ENCODE measurements at places on chromosomes 7 and 10.

- no peak for DNase-seq
Observed at GRCh38 chr10:38032886-38033285, 22.4 kb downstream of the ZNF33A start.

DNA sequence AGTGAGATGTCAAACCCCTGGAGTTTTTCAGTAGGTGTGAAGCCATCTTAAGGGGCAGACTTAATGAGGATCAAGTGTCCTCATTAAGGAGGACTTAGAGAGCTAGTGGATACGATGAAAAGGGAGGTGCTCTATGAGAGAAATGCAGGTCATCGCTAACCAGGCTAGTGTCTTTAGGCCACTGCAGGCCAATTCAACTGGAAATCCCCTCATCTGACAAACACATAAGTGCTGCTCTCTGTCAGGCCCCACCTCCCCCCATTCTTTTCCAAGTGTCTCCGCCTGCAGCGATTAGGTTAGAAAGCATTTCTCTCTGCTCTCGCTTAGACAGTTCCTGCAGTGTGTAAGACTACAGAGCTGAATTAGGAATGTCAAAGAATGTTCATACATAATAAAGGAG lies 33.7 kb downstream of the RBM28 start:
- DNase-seq, result no peak

DNA sequence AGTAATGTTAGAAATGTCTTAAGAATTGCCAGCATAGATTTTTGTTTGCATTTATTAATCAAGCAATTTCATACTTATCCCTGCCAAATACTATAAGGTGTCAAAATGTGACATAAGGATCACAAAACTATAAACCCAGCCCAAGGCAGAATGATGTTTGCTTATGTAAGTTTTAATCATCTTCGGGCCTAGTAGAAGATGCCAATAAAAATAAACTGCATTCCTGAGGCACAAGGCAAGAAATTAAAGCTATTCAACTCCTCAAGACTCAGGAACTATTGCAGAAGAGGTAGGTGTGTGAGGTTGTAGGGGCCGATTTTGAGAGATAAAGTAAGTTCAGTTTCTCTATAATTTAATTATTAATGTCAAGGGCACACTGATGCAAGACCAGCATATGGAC lies 189.4 kb upstream of the AHR start:
- no peak for DNase-seq

- DNase-seq, result no peak
Observed at GRCh38 chr7:55513868-55514267, 58.4 kb downstream of the VOPP1 start.

- DNase-seq, result no peak
Observed at GRCh38 chr10:97079448-97079847, 106.3 kb downstream of the SLIT1 start.

DNA sequence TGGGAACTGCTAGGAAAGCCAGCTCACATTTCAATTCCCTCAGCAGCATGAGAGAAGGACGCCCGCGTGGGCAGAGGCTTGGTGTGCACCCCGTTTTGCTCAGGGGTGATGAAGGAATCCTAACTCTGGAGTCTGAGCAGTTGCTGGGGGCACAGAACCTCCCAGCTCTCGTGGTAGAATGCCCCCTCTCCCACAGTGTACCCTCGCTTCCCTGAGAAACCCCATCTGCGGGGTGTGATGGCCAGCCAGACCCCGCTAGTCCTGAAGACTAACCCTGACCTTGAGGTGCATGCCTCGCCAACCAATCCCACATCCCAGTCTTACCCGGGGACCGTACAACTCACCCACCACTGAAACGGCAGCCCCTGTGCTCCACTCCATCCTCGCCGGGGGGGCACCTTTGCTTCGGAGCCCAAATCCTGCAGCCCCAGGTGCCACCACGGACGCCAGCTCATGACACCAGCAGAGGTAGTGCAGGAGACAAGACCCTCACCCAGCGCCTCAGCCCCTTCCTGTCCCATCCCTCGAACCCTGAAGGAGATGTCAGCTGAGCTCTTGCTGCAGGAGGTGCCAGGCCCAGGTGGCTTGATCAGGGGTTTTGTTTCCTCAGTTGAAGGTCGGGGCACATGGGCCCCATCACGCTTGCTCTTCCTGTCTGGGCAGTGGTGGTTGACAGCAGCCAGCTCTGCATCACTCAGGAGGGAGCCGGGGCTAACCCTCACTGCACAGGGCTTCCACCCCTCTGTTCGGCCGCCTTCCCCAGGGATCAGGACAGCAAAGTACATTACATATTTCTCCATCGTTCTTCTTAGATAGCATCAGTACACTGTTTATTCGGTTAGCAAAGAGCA lies 236.5 kb downstream of the MGMT start:
- DNase-seq, result no peak

- DNase-seq, result no peak
Observed at GRCh38 chr10:6390213-6390845, 187.6 kb downstream of the PFKFB3 start.

GRCh38 chr10:43231523-43232078 lies 35.3 kb downstream of the RASGEF1A start:
- no peak for DNase-seq

DNA sequence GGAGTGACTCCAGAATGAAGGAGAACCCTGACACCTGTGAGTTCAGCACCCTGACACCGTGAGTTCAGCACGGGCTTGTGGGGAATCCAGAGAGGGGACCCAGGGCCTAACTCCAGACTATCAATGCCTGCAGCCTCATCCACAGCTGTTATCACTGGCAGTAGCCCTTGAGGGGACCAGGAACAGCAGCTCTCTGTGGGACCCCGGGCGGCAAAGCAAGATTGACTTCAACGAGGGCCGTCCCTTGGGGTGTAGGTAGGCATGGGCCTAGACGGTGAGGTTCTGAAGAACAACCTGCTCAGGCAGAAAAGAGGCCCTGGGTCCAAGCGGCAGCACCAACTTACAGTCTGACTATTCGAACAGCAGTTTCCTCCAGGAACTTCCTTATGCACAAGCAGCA lies 8.9 kb downstream of the GRID1 start:
- DNase-seq, result no peak

GRCh38 chr7:154503962-154504550 lies 451.9 kb downstream of the DPP6 start:
- no peak for DNase-seq

DNA sequence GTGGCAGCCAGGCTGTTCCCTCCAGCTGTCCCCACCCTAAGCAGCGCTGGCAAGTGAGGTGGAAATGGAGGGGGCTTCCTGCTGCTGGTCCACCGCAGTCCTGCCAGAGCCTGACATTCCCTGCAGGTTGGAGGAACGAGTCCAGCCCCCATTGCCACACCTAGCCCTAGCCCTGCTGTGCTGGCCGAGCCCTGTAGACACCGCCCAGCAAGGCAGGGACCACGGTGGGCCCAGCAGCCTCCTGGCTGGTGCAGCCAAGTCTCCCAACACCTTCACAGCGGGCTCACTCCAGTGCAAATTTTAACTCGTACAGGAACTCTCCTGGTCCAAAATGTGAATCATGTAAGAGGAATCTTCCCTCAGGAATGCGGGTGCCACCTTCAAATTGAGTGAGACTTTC lies 116.3 kb downstream of the PAXIP1 start:
- DNase-seq, result no peak

- no peak for DNase-seq
Observed at GRCh38 chr10:124288486-124288885, 130.2 kb downstream of the OAT start.

- no peak for DNase-seq
Observed at GRCh38 chr7:26760501-26760900, 103.9 kb downstream of the SKAP2 start.

DNA sequence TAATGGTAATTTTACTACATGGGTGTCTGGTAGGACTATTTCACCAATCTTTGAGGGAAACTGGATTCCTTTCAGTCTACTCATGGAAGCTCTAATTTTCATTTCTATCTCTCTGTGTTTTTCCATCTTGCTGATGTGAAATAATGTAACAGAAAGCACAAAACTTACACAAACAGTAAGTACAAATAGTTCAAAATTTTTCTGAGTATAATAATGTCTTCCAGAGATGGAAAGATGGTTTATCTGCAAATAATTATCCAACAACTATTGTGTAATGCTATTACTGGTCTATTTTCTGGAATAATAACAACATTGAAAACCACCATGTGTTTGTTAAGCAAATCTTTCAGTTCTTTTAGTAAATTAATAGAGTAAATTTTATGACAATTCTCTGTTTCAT lies 565.8 kb upstream of the MGMT start:
- DNase-seq, result no peak

GRCh38 chr10:104142081-104142480 lies 20.1 kb downstream of the SFR1 start:
- no peak for DNase-seq

- no peak for DNase-seq
Observed at GRCh38 chr10:29730458-29730857, 95.7 kb upstream of the SVIL start.

GRCh38 chr7:100951888-100952560 lies 2.7 kb downstream of the MUC3A start:
- DNase-seq, result no peak

DNA sequence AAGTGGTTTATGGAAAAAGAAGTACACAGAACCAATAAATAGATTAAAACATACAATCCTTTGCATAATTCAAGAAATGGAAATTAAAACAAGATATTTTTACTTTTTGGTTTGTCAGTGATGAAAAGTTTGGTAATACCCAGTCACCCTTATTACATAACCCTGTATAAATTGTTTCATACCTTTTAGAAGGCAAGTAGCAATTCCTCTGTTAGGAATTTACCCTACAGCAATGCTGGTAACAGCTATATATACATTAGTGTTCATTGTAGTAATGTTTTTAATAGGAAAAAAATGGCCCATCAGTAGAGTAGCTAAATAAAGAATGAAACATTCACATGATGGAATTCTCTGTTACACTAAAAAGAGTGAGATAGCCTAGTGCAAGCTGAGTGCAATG lies 42.7 kb downstream of the PTPN12 start:
- DNase-seq, result no peak

DNA sequence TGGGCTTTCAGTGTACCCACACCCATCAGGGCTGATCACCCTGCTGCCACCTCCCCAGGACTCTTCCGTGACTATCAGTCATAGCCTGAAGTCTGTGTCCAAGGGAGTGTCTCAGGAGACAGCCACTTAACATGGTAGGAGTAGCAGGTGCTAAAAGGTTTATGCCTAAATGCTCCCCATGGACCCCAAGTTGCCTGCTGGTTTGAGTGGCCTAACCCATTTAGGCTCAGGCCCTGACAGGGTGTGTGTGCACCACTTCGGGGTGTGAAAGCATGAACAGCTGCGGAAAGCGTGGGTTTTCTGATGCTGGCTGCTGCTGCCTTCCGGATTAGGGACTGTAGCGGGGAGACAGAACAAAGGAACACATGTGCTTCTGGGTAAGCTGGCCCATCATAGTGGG lies 93.2 kb upstream of the SAMD8 start:
- DNase-seq, result no peak

- no peak for DNase-seq
Observed at GRCh38 chr10:22997096-22997495, 69.2 kb downstream of the ARMC3 start.

- DNase-seq, result no peak
Observed at GRCh38 chr10:12834721-12835120, 166.8 kb downstream of the CCDC3 start.

DNA sequence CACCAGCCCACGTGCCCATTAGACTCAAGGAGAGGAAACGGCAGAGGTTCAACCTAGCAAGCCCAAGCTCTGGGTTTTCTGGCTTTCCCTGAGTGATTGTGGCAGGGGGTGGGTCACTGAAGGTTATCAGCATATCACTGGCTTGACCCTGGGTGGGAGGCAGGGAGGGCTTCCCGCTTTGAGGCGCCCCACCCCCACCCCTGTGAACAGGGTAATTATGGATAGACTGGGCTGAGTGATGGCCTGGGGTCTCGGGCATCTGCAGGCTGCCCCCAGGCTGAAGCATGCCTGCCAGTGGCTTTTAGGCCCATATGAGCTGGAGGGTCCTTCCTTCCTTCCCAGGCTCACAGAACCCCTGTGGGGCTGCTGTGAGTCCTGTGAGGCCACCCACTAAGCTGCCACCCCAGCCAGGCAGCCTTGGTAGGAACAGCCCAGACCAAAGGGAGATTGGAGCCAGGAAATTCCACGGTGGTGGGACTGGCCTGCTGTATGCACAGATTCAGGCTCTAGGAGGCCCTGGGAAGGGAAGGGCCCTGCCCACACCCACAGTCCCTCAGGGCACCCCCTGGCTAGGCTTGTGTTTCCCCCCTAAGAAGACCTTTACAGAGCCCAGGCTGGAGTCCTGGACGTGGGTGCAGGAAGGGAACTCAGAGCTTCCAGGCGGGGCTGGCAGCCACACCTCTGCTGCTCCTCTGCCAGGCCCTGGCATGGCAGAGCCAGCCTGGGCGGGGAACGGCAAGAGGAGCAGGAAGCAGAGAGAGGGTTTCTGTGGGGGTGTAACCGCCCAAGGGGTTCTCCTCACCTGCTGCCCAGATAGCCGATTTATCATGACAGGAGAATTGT lies 33.1 kb downstream of the GPRIN2 start:
- no peak for DNase-seq

DNA sequence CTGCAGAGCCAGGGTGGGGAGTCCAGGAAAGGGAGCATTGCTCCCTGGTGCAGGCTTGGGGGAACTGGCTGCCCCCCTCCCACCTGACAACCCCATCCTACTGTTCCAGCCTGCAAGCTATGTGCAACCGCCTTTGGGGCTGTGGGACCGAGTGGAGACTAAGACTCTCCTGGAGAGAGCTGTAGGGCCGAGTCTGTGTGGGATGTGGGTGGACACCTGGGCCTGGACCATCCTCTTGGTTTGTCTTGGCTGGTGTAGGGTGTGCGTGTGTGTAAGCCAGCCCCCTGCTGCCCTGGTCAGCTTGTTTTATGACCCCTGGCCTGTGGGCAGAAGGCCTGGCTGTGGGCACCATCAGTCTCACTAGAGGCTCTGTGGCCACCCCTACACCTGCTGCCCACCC lies 1.6 kb upstream of the RAMP3 start:
- no peak for DNase-seq

- DNase-seq, result no peak
Observed at GRCh38 chr10:130254662-130255061, 118.5 kb downstream of the GLRX3 start.

DNA sequence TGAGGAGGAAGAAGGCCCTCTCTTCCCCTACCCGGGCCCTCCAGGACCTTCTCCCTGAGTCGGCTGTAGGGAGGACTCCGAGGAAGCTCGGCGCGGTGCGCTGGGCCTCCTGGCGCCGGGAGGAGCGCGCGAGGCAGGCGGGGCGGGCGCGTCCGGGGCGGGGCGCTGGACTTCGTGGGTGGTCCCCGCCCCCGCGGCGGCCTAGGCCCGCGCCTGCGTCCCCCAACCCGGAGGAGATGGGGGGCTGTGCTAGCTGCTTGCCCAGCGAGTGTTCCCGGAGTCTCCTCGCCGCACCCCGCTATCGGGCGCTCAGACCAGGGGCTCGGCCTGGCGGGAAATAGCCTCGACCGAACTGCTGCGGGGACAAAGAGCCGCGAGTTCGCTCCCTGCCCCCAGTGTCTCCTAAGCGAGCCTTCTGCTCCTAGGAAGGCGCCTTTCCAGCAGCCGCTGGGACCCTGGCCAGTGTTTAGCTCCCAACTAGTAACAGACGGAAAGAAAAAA lies 19.2 kb upstream of the SMO start:
- no peak for DNase-seq

DNA sequence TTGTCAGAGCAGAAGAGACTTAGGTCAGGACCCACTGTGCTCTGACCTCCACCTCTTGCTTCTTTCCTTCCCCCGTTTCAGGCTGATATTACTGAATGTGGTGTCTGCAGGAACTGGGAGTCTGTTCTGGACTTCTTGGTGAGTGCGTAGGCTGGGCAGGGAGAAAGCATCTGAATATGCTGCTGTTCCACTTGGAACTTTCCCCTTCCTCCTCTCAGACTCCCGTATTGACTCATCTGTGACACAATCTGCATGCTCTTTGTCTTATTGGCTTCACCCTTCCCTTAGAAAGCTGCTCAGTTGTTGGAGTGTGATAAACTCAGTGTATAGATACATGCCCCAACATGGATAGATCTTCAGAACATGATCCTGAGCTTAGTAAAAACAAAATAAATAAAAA lies 137.6 kb upstream of the HABP2 start:
- DNase-seq, result no peak

All from activated CD8-positive, alpha-beta memory T cell treated with anti-CD3 and anti-CD28 coated beads for 1 hour (primary cell).